Astrocyte of the cerebellum (primary cell): ENCODE measurements at places on chromosomes 16 and 17.

GRCh38 chr17:48134912-48135480 is 27.4 kb downstream of the SNX11 start:
- no peak for DNase-seq

DNA sequence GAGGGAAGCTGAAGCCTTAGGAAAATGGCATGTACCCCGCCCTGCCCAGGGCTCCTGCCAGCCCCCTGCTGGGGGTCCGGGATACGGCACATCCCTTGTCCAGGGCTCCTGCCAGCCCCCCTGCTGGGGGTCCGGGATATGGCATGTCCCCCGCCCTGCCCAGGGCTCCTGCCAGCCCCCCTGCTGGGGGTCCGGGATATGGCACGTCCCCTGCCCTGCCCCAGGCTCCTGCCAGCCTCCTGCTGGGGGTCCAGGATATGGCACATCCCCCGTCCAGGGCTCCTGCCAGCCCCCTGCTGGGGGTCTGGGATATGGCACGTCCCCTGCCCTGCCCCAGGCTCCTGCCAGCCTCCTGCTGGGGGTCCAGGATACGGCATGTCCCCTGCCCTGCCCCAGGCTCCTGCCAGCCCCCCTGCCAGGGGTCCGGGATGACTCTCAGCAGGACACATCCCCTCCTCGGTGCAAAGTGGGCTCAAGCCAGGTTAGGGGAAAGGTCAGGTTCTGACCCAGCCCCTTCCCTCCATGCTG is 43.2 kb downstream of the RPH3AL start:
- no peak for DNase-seq

DNA sequence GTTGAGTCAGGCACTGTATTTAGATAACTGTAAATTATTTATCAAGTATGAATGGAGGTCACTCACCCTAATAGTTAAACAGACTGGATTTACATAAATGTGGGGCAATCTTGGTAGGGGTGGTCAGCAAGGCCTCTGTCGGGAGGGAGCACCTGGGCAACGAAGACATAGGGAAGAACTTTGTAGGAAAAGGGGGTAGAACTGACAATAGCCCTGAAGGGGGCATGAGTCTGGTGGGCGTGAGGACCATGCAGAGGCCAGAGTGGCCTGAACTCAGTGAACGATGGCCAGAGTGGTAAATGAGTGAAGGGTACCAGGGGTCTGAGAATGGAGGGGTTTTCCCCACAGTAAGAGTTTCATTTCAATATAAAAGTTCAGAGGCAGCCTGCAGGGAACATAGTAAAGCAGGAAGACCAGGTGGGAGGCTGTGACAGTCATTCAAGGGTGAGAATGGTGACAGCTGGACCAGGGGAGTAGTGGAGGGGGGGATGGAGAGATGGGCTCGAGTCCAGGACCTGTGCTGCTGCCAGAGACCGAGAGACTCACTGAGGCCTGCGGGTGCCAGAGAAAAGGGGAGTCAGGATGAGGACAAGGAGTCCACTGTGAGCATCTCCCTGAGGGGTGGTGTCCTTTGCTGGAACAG is 2.9 kb downstream of the C17orf67 start:
- DNase-seq: no peak

DNA sequence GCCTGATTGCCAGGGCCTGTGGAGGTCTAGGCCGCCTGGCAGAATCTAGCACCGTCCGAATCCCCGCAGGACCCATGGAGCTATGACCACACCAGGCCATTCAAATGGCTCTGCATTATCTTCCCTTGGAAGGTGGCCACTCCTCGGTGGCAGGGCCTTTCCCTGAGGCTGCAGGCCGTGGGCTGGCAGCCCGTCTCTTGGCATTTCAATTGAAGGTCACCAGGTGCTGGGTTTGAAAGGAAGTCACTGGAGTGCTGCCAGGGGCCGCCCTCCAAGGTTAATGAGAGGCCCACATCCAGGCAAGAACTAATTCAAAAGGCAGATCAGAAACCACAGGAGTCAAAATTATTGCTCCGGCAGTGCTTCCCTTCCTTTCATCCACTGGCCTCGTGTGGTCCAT is 27.7 kb upstream of the CACNG5 start:
- no peak for DNase-seq

DNA sequence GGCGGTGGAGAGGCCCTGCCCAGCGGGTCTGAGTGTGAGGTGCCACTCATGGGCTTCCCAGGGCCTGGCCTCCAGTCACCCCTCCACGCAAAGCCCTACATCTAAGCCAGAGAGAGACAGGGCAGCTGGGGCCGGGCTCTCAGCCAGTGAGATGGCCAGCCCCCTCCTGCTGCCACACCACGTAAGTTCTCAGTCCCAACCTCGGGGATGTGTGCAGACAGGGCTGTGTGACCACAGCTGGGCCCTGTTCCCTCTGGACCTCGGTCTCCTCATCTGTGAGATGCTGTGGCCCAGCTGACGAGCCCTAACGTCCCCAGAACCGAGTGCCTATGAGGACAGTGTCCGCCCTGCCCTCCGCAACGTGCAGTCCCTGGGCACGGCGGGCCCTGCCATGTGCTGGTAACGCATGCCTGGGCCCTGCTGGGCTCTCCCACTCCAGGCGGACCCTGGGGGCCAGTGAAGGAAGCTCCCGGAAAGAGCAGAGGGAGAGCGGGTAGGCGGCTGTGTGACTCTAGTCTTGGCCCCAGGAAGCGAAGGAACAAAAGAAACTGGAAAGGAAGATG is 11.2 kb downstream of the VASN start:
- DNase-seq: no peak

DNA sequence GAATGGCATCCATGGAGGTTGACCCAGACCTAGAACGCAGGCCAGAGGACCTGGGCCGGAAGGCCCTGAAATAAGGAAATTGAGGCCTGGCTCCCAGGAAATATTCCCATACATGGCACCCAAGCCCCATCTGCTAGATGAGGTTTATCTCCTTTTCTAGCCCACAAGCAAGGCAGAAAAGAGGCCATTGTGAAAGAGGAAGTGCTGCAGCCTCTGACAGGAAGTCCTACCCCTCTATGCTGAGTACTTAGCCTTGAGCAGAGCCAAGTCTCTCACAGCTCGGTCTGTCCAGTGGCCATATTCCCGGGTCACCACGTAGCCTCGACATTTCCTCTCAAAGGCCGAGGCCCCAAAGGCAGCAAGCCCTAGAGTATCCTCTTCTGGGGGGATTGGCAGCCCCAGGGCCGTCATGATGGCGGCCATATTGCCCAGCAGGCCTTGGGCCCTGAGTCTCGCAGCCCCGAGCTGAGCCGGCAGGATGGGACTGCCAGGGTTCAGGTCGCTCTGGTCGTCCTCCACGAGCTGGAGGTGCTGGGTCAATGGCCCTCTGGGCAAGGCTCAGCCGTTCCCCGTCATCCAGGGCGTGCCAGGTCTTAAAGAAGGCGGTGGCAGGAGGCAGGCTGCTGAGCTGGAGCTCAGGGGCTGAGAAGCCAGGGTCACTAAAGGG is 7.8 kb downstream of the CTF1 start:
- no peak for DNase-seq

GRCh38 chr16:12063004-12063395 is 86.5 kb downstream of the SNX29 start:
- no peak for DNase-seq

DNA sequence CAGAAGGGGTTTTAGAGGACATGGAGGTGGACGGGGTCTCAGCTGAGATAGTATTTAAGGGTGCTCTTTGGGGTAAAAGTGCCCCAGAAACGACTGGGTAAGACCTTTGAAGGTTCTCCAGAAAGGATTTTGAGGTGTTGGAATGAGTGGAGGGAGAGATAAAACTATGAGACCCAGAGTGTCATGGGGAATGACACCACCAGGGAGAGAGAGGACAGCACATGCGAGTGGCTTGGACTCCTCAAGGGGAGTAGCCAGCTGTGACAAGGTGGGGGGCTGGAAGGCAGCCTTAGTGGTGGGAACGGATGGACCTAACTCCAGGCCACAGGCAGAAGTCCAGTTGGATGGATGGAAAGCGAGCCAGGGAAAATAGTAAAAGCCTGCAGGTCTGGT is 19.2 kb upstream of the PITPNM3 start:
- DNase-seq: no peak

GRCh38 chr16:9297437-9298113 is 206.1 kb downstream of the HAPSTR1 start:
- no peak for DNase-seq

- no peak for DNase-seq
These were observed 48.4 kb downstream of the USP43 start for GRCh38 chr17:9693755-9694154.

- no peak for DNase-seq
These were observed 3.8 kb downstream of the HOXB2 start for GRCh38 chr17:48541036-48541576.

GRCh38 chr17:77144227-77144626 is 3.5 kb downstream of the SEC14L1 start:
- DNase-seq: no peak

DNA sequence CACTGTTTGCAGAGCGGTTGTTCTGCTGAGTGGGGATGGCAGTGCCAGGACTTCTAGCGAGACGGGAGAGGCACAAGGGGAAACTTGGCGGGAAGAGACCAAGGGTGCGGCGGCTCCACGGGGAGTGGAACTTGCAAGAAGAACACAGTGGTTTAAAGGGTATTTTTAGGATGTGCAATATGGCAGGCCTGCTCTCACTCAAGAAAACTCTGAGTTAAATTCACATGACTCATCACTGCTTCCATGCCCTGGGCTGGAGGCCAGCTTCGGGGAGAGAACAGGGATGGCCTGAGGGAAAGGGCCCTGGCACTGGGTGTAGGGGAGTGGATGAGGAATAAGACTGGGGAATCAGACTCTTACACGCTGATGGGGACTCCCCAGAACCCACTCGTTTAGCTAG is 13.3 kb upstream of the CD300LD start:
- peak; percentile 19 for DNase-seq

- DNase-seq: no peak
These were observed 2066.7 kb downstream of the TP53TG3F start for GRCh38 chr16:35525979-35526590.

DNA sequence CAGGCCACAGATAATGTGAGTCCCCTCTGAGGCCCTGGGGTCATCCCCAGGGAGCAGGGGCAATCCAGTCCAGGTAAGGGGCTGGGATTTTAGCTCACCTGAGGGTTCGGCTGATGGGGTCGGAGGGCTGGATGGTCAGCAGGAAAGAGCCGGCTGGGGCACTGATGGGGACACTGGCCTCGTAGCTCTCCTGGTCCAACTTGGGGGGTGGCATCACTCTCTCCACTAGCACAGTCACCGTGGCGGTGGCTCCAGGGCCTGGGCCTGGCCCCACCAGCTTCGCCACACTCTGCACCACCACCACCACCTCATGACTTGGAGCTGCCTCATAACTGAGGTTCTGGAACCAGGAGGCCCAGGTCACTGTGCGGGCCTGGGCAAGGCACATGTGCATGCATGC is 6.9 kb downstream of the CDH16 start:
- no peak for DNase-seq

- DNase-seq: no peak
These were observed 9.4 kb upstream of the CPSF4L start for GRCh38 chr17:73271072-73271471.

DNA sequence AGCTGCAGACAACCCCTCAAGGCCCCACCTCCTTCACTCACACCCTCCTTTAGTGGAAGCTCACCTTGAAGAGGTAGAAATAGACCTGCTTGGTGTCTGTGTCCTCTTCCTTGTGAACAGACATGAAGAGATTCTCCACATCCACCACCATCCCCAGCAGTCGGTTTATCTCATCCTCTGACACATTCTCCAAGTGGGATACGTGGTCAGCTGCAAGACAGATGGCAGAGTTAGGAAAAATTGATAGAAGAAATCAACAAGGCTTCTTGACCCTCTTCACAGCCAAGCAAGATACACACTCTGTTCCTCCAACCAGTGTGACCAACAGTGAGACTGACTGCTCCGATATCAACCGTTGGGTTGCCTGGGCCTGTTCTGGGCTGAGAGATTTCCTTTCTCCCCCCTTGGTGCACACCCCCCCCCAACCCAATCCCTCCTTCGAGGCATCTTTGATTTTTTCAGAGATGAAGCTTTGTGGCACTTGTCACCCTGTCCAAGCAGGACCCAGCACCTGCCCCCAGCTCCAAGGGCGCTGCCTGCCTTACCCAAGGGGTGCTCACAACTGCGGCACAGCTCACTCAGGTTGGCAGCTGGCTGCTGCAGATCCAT is 902 bp downstream of the KAT2A start:
- DNase-seq: no peak

DNA sequence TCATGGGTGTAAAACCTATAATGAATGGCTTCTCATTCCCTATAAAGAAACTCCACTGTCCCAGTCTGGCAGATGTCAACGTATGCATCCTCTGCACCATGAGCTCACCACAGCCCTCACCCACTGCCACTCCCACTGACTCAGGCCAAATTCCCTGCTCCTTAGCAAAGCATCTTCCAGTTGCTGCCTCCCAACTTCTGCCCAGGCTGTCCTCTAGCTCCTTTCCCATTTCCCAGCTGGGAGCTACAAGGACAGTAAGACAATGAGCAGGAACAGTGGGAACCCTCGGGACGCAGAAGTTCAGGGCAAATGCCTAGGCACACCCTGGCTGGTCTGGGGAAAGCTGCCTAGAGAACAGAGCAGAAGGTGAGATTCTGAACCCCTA is 9.1 kb upstream of the THAP11 start:
- no peak for DNase-seq

DNA sequence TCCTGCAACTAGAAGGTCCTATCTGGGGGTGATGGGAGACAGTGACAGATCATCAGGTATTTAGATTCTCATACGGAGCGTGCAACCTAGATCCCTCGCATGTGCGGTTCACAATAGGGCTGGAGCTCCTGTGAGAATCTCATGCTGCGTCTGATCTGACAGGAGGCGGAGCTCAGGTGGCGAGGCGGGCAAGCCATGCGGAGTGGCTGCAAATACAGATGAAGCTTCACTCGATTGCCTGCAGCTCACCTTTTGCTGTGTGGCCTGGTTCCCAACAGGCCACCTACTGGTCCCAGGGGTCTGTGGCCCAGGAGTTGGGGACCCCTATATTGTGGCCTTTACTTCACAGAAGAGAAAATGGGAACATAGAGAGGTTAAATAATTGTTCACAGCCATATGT is 200.4 kb downstream of the IRF8 start:
- DNase-seq: no peak

DNA sequence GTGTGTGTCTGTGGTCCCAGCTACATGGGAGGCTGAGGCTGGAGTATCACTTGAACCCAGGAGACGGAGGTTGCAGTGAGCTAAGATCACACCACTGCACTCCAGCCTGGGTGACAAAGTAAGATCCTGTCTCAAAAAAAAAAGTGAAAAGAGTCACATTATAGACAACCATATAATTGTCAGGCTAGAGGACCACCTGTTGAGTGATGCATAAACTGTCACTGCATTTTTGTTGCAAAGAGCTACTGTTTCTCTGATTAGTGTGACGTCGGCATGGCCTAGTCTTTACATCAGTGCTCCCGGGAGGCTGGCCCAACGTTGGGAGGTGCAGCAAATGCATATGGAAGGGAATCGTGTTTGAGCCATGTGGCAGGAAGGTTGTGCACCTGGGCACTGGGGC is 50.2 kb downstream of the CLEC16A start:
- DNase-seq: no peak

- DNase-seq: no peak
These were observed 54.0 kb downstream of the CFDP1 start for GRCh38 chr16:75379339-75379738.

GRCh38 chr17:37481001-37481665 is 8.6 kb upstream of the DUSP14 start:
- DNase-seq: no peak

GRCh38 chr17:47717261-47717697 is 15.8 kb upstream of the TBX21 start:
- no peak for DNase-seq

GRCh38 chr17:58536542-58536941 is 22.1 kb upstream of the MTMR4 start:
- no peak for DNase-seq

GRCh38 chr17:30808785-30809286 is 15.7 kb downstream of the CRLF3 start:
- DNase-seq: no peak
